ENCODE measurements at places on chromosomes 2 and 18.

GRCh38 chr2:226915846-226916360, 80.0 kb downstream of the RHBDD1 start:
- DNase-seq: no peak

GRCh38 chr2:132415915-132416722, 486 bp upstream of the GPR39 start:
- DNase-seq: peak; percentile 94

DNA sequence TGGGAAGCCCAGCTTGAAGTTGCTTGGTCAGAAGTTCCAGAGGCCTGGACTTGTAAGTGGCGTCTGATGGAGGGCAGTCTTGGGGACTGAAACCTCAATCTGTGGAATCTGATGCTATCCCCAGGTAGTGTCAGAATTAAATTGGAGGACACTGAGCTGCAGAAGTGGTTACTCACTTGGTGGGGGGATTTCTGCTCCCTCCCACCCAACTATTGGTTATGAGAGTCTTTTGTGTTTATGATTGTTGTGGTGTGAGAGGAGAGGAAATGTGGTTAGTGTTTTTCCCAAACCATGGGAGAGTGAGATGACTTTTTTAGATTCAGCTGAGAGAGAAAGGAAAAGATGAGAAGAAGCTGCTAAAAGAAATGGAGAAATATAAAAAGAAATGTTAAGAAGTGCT, 12.8 kb downstream of the ZBTB14 start:
- DNase-seq: no peak

DNA sequence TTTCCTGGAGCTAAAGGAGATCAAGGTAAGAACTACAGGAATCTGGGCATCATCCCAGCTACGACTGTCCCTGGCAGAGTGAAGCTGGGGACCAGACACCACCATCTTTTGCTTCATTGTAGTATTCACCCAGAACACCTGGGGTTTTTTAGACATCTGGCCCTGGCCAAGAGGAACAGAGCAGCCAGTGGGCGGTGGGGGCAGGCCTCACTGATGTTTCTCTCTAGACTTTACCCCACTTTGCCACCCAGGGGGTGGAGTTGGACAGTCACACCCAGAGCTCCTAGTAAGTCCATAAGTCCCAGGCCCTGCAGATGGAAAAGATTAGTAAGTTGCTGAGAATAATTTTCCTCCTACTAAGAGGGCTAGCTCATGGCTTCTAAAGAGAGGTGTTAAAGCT, 39.6 kb downstream of the MARCO start:
- no peak for DNase-seq

DNA sequence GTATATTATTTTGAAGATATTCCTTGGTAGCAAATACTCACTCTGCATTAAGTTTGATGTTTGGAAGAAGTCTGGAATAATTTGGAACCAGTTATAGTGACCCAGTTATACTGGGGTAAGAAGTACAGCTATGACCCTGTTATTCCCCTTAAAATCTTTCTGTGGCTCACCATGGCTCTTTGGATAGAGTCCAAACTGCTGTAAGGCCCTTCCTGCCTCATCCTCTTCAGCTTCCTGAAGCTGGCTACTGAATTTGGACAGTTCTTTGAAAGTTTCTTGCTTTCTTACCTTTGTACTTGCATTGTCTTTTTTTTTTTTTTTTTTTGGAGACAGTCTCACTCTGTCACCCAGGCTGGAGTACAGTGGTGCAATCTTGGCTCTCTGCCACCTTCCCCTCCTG, 85.6 kb downstream of the ABI2 start:
- DNase-seq: no peak

- DNase-seq: no peak
These were observed 85.3 kb downstream of the FHOD3 start for GRCh38 chr18:36382854-36383253.

DNA sequence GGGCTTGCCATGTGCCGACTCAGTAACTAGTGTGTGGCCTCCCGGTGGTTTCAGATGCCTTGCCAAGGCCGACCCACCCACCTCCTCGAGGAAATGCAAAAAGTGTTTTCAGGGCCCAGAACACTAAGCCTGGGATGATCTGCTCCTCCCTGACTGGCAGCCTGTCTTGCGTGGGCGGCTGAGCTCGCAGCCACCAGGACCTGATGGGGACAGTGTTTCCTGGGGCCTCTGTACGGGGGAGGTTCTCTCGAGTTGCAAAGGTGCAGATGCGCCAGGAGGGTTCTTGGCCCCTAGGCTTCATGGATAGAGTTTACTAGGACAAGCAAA, 85.2 kb downstream of the GLI2 start:
- no peak for DNase-seq

DNA sequence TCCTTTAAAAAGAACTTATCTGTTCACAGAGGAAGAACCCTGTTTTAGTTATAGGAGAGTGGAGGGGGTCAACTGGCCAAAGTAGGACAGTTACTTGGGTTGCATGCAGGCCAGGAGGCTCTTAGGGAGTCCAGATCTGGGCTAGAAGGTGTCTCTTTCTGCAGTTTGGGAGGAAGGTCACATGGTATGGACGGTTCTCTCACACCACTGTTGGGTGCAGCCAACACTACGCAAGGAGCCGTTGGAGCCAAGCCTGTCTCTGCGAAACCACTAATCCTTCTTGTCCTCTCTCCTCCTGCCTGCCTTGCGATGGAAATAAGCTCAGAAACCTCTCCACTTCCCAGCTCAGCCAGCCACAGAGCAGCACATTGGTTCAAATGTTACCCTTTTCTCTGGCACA, 105.9 kb upstream of the TGFA start:
- DNase-seq: no peak

DNA sequence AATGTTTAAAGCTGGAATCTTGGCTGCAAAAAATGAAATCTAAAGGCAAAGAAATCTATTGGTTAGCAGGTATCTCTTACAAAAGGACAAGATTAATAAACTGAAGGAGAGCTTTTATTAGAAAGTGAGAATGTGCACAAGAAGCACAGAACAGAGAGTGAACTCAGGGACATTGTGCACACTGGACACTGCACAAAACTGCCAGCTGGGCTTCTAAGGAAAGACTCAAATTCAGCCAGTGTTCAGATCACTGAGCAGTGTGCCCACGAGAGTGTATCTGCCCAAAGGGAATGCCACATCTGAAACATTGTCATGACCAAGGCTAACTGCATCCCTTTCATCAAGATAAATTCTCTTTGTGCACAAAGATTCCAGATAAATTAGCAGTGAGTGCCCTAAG, 129.7 kb upstream of the KCNH7 start:
- no peak for DNase-seq

- no peak for DNase-seq
These were observed 76.8 kb downstream of the SOWAHC start for GRCh38 chr2:109690822-109691541.
